ENCODE measurements at places on chromosomes 1 and 21. TPM values are rescaled to one million over a fixed set of nuclear protein-coding genes. Genes with fewer than 3 reads are reported as not detected.
A peak's percentile ranks its signal among the peaks of the same experiment; 100 is the strongest.

GRCh38 chr1:215114154-215114933 lies 31.8 kb downstream of the KCNK2 start:
- no peak for DNase-seq

GRCh38 chr1:39758556-39759435 lies 12.4 kb downstream of the OXCT2 start:
- no peak for DNase-seq

LCE1C gene
- polyA plus RNA-seq: not detected

- DNase-seq: no peak
These were observed 4.6 kb downstream of the COL9A2 start for GRCh38 chr1:40312238-40313205.

BTBD8 gene
- 6.1 TPM for polyA plus RNA-seq

NPHS2 gene
- 444 TPM for polyA plus RNA-seq

- no peak for DNase-seq
These were observed 153.3 kb downstream of the TOMM20 start for GRCh38 chr1:234975122-234975940.

DNA sequence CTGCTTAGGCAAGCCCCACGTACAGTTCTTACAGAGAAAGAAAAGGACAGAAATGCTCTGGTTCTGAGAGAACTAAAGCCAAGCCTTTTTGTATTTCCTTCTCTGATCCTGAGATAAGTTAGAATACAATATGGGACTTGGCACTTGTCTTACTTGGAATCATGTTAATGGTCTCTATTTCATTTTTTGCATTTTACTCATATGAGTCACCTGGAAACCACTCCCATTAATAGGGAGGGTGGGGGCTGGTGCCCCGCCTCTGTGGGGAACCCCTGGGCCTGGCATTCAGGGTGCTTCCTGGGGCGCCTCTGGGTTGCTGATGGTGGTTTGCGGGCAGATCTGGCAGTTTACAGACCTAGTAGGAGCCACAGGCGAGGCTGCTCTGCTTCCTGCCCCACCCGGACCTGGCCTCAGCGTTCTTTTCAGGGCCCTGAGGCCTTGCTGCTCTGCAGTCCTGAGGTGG lies 26.7 kb downstream of the TSPAN2 start:
- DNase-seq: no peak

GRCh38 chr1:76267631-76268030 lies 193.1 kb downstream of the ST6GALNAC3 start:
- no peak for DNase-seq

MAN1C1 gene
- polyA plus RNA-seq: 16.4 TPM

KRTAP19-1 gene
- polyA plus RNA-seq: not detected

ZNF648 gene
- polyA plus RNA-seq: 1.9 TPM

DNA sequence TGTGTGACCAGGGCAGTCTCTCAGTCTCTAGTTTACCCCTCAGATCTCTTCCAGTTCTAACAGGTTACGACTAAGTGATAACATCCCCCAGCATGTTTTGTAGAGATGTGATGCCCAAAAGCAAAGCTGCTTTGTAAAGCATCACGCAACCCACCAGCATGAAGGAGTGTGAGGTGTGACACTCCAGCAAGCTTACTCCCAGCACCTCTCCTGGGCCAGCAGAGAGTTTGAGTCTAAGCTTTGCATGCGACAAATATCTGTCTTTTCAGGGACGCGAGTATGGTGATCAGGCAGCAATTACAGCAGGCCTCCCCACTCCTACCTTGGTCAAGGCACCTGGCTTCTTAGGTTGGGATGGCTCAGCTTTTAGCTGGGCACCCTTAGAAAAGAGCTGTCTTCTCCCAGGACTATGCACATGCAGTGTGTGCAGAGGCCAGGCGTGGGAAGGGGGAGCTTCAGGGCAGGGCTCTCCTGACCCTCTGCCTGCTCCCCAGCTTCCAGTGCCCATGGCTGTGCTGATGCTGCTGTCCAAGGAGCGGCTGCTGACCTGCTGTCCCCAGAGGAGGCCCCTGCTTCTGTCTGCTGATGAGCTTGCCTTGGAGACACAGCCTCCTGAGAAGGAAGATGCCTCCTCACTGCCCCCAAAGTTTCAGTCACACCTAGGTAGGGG lies 48.2 kb downstream of the ELK4 start:
- DNase-seq: no peak

GRCh38 chr1:107545056-107545577 lies 404.3 kb downstream of the NTNG1 start:
- DNase-seq: no peak

TTC22 gene
- polyA plus RNA-seq: 0.49 TPM

- no peak for DNase-seq
These were observed 3.5 kb upstream of the BCAN start for GRCh38 chr1:156638189-156638985.

LAPTM5 gene
- polyA plus RNA-seq: 17.2 TPM

RNU1-2 gene
- not detected for polyA plus RNA-seq

- no peak for DNase-seq
These were observed 340.4 kb upstream of the VAMP3 start for GRCh38 chr1:7430691-7431090.

SPRR4 gene
- polyA plus RNA-seq: not detected

KLF17 gene
- 0.16 TPM for polyA plus RNA-seq

DNA sequence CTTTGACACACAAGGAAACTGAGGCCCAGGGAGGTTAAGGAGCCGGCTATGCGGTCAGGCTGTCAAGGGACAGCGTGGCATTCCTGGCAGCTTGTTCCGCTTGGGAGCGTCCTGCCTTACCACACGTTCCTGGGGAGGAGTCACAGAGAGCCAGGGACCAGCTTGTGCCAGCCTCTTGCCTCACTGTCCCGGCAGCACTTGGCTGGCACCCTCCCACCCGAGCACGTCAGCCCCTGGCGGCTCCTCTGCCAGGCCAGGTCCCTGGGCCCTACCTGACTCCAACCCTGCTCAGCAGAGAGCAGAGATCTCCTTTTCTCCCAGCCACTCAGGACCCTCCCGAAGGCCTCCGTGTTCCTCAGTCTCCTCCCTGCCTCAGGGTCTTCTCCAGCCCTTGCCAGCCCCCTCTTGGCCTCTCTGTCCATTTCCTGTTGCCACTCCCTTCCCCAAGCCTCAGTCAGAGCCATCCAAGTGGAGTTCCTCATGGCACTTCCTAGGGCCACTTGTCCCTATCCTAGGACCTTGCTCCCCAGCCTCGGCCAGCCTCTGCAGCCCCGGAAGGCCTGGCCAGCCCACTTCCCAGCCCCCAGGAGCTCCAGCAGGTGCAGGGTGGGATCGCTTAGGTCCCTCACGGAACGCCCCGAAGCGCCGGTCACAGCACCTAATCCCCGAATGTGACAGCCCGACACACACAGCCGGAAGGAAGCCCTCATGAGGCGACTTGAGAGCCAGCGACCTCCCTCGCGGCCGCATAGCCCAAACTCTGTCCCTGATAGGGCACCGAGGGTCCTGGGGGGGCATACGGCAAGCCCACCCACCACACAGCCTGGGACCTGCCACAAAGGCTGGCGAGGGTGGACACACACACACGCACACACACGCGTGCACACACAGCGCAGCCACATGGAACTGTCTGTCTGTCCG lies 130.3 kb downstream of the CASZ1 start:
- DNase-seq: no peak

OR2T4 gene
- not detected for polyA plus RNA-seq

DNA sequence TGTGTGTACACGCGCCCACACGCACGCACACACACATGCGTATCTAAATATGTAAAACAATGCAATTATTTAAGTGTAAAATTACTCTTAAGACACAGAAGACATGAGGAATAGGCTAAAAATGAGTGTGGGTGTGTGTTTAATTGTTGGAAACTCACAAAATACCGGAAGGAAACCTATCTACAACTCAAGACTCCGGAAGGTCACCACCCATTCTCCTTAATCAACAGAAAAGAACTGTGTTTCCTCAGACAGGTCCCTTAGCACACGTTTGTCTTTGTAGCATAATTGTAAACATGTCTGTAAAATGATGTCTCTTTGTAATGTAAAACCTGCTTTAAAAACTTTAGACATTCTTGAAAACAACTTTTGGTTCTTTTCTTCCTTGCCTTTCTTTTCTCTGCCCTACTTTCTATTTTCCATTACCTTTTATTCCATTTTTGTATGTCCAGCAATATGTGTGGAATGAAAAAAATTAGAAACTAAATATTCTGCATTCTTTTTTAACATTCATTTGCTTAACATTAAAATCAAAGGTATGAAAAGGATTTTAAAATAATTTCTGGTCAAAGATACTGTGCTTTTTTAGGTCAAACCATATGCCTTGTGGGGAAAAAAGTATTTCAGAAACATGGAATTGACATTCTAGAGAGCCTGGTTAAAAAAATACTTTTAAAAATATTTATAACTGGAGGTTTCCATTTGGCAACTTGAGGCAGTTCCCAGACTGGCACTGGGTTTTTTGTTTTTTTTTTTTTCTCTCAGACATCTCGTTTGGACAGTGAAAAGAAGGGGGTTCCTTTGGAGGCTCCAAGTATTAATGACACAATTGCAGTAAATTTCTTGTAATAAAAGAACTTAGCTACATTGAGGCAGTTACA lies 46.2 kb downstream of the ATP5PF start:
- no peak for DNase-seq

- DNase-seq: no peak
These were observed 44.2 kb downstream of the CAPN8 start for GRCh38 chr1:223621312-223621734.

DNA sequence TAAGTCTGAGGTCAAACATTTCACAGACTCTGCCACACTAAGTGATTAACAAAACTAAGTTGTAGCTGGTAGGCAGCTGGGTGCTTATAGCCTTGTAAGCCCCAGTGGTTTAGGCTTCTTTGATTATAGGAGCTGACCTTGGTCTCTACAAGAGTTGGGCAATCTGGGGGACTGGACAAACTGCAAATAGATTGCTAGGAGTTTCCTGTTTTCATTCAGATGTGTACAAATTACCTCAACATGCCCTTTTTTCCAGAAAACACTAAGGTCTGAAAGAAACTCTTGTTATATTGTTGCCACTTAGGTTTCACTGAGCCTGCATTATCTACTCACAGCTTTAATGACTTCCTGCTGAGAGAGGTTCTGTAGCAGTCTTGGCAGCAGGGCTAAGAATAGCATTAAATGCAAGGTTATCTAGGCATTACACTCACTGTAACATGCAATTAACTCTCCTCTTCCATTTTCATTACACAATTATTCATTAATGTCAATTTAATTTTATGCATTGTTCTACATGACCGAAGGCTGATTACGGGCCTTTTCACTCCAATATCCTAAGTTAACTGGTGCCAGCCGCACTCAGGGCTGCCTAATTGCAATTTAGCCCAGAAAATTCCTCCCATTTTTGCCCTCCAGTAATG lies 314.0 kb downstream of the LMO4 start:
- peak; percentile 14 for DNase-seq

DNA sequence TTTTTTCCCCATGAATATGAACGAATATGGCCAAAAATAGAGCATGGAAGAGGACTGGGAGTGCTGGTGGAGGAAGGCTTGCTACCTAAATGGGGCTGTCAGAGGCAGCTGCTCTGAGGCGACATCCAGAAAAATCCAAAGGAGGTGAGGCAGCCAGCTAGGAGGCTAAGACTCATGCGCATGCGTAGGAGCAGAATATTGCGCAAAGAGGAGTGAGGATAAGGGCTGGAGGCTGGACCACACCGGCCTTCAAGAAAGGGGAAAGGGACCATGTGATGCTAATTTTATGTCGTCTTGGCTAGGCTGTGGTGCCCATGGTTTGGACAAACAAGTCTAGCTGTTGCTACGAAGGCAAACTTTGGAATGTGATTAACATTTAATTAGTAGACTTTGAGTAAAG lies 30.5 kb downstream of the HEYL start:
- no peak for DNase-seq

- peak; percentile 80 for DNase-seq
These were observed 87.9 kb downstream of the RIPK4 start for GRCh38 chr21:41678924-41679318.

DNA sequence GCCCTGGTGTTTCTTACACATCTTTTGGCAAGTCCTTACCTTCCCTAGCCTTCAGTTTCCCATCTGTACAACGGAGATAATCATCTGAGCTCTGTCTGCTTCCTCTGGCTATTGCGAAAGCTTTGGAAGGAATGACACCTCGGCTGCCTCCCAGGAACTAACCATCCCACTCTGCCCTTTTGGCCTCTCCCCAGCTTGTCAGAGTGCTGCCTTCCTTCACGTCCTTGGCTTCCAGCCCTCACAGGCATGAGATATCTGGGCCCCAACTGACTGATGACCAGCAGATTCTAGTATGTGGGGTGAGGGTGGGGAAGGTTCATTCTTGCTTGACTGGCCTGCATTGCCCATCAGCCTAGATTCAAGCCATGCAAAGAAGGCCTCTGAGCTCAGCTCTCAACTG lies 253.1 kb upstream of the FGGY start:
- DNase-seq: no peak

GRCh38 chr1:234649432-234650081 lies 39.6 kb upstream of the IRF2BP2 start:
- DNase-seq: no peak

DNA sequence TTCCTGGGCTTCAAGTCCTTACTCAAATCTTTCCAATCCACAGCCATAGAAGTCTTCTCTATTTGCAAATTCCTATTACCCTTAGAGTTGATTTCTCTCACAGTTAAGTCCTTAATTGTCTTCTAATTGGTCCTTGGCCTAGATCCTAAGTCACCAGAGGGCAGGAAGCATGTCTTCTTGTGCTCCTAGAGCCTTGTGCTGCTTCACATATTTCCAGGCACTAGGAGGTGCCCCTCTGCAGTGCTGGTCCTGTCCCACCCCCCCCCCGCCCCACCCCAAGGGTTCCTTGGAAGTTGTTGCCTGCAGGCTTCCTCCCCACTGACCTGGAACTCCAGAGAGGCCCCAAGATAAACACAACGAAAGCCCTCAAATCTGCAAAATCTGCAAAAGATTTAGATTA lies 28.1 kb upstream of the TARBP1 start:
- no peak for DNase-seq

- no peak for DNase-seq
These were observed 511.2 kb downstream of the USP25 start for GRCh38 chr21:16241016-16241415.

DNA sequence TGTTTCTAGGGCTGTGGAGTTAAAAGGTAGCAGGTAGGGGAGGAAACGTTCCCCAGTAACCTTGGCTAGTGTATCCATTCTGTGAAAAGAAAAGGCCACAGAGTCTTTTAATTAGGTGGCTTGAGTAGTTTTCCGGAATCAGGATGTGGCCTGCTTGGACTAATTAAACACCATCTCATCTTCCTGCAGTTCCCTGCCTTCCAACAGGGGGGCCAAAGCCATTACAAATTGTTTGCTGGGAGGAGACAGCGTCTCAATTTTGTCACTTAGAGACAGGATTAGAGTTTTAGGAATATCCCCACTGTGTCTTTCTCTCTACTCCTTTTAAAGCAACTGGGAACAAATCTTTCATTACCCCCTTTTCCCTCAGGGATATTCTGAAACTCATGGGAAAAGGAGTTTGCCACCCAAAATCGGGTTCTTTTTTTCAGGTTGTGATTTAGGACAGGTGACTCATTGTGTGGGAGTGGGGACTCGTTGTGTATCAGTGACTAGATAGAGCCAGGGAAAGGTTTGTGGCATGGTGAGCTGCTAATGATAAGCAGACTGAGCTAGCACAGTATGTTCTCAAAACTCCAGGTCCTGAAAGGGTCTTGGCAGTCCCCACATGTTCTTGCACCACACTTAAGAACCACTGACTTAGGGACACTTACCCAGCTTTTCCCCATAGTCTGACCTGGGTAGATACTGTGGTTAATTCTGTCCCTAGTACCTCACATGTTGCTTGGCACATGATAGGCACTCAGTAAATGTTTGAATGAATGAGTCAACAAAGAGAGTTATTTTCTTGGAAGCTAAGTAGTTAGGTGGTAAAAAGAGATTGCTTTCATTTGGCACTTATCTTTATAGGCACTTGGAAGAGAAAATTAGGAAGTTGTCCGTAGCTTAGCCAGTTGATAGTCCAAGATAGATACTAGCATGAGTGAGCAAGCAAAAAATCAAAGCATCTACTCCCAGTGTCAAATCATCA lies 22.5 kb downstream of the INTS3 start:
- DNase-seq: no peak

- DNase-seq: no peak
These were observed 4.8 kb upstream of the SIM2 start for GRCh38 chr21:36694031-36694515.

GPR25 gene
- polyA plus RNA-seq: not detected

Measured in left renal pelvis (tissue), 4 donors.